ENCODE measurements at places on chromosomes 7 and 10. TPM values are rescaled to one million over a fixed set of nuclear protein-coding genes. Genes with fewer than 3 reads are reported as not detected.

DNA sequence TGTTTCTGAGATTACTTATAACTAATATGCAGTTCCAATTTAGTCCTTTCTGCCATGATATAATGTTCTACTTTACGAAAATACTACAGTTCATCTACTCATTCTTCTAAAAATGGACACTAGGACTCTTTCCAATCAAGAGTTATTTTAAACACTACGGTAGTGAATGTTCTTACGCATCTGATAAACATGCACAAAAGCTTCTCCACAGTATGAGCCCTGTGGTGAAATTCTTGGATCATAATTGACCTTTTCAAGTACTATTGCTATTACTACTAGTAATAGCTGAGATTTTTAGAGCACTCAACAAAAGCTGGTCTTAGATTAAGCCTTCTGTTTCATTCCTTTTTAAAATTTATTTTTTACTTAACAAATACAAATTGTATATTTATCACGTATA, 106.4 kb downstream of the CH25H start:
- DNase-seq, result no peak

- DNase-seq, result no peak
These were observed 44.8 kb upstream of the FGL2 start for GRCh38 chr7:77244222-77244934.

DNA sequence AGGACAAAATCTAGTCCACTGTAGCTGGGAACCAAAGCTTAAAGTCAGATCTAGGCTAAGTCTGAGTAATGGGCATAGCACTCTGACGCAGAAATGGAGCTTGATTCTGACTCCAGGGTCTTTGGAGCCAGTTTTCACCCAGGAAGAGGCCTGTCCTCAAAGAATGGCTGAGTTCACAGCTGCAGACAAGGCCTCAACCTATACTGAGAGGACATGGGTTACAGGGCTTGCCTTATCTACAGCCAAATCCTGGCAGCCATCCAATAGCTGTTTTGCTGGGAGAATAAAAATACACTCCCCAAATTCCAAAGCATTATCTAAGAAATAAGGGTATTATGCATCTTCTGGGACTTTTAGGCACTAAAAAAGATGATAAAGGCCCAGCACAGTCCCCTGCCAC, 154.8 kb downstream of the RAPGEF5 start:
- DNase-seq, result no peak

DNA sequence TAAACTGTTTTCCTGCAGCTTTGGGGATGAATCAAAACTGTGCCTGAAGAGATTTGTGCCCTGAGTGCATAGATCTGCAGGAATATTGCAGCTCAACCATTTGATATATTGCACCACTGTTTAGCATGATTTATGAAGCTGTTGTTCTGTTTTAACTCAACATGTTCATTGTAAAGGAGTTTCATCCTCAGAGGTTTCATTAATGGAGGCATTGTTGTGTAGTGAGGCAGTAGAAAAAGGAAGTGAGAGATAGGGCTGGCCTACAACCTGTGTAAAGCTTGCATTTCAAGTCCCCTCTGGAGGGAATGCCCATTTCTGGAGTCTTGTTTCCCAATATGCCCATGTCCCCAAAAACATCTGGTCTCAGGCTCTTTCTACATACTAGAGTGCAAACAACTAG, 67.5 kb downstream of the DNAJC12 start:
- no peak for DNase-seq

DNA sequence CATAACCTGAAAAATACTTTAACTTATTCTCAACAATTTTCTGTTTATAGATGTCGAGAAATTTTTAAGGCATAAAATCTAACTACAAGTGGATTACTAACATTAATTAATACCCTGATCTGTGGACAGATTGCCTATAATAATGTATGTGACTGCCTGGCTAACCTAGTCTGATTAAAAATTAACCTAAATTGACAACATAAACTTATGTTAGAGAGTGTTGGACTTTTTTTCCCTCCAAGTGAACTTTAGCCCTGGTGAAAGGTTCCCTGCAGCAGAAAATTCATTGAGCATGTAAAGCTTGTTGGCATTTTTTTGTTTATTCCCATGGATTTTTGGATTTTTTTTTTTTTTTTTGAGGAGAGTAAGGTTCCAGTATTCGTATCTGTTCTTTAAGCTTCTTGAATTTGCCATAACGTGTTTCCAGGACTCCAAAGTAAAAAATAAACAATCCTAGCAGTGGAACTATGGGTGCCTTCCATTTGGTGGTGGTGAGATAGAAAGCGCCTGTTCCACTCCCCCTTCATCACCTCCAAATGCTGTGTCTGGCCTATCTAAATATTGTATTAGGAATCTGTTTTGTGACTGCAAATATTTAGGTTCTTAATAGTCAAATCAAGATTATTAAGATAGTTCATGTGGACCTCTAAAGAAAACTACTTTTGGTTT, 36.1 kb downstream of the NET1 start:
- no peak for DNase-seq

- no peak for DNase-seq
These were observed 70.0 kb upstream of the MAGI2 start for GRCh38 chr7:79523436-79523835.

- DNase-seq, result no peak
These were observed 6.2 kb downstream of the STEAP4 start for GRCh38 chr7:88300401-88300945.

GRCh38 chr10:84770824-84771223, 442.4 kb downstream of the CCSER2 start:
- DNase-seq, result no peak

GRCh38 chr10:67665491-67665890, 30.5 kb downstream of the CTNNA3 start:
- DNase-seq, result no peak

CAMK1D gene
- 10.8 TPM for polyA plus RNA-seq

DNA sequence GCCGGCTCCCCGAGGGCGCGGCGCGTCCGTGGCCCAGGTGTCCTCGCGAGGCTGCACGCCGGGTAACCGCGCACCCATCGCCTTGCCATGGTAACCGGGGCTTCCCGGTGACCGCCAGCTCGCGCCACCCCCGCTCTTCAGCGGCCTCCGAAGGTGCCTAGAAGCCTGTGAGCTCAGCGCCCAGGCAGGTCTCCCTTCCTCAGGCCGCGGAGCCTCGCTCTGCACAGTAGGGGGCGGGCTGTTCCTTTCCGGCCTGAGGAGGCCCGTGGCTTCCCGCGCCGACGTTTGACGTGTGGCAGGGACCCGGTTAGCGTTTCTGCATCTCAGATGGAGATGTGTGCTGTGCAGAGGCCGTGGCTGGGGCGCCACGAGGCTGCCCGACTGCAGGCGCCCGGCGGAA, 117.1 kb downstream of the DYNC2I1 start:
- no peak for DNase-seq

SLC26A5 gene
- polyA plus RNA-seq, result 0.65 TPM

DNA sequence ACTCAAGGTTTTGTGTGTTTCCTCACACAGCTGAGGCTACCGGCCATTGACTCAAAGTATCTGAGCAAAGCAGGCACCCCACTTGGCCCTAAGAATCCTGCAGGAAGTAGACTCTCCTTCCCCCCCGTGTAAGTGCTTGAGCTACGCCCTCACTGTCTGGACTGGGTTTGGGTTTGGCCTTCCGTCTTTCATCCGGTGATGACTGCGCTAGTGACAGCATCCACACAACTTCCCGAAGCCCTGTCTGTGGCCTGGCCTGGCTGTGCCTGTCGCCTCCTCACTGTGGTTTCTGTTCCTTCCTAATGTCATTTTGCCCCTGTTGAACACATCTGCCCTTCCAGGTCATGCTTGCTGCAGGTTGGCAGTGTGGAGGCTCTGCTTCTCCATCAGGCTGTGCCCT, 14.5 kb downstream of the C7orf57 start:
- DNase-seq, result no peak

ACBD7 gene
- polyA plus RNA-seq, result 6.8 TPM

DNA sequence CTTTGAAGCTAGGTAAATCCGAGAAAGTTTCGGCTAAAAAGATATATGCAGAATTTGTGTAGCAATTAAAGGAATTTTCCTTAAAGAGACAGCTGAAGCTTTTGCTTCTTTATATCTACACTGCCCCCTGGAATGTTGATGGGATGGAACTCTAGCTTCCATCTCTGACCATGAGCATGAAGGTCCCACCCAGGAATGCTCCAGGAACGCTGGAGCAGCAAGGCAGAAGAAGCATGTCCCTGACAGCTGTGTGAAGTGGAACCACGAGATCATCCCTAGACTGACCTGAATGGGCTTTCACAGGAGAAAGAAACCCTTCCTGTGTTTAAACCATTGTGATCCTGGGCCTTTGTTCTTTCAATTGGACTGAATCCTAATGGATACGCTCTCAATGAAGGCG, 99.7 kb upstream of the NOBOX start:
- no peak for DNase-seq

DNA sequence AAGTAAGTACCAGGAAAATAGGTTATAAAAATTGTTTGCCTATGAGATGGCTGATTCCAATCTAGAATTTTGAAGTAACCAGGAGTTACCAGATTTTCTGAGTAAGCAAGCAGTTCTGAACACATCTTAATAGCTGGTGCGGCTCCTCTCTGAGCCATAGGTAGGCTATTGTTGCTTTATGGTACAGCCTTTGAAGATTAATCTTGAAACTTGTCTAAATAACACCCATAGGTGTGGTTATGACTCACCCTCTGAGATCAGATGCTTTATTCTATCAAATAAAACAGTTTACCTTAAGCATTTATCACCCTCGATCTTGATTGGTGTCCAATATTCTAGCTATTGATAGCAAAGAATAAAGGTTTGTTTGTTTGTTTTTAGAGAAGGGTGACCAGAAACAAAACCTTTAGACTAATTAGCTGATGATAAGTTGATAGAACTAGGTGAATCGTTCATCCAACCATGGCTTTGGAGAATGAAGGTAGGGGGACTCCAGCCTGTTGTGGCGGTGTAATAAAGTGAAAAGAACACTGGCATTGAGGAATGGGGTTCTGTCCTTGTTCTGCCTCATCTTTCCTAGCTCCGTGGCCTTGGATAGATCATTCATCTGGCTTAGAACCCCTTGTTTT, 72.2 kb downstream of the VTI1A start:
- DNase-seq, result no peak

- no peak for DNase-seq
These were observed 35.7 kb downstream of the PDZD8 start for GRCh38 chr10:117339578-117339977.

DNA sequence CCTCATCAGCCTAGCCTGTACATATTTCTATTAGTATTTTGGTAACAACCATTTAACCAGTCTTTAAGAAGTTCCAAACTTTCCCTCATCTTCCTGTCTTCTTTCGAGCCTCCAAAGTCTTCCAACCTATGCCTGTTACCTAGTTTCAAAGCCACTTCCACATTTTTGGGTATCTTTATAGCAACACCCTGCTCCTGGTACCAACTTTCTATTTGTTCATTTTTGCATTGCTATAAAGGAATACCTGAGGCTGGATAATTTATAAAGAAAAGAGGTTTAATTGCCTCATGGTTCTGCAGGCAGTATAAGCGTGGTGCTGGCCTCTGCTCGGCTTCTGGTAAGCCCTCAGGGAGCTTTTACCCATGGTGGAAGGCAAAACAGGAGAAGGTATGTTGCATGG, 578.8 kb upstream of the AUTS2 start:
- DNase-seq, result no peak

DNA sequence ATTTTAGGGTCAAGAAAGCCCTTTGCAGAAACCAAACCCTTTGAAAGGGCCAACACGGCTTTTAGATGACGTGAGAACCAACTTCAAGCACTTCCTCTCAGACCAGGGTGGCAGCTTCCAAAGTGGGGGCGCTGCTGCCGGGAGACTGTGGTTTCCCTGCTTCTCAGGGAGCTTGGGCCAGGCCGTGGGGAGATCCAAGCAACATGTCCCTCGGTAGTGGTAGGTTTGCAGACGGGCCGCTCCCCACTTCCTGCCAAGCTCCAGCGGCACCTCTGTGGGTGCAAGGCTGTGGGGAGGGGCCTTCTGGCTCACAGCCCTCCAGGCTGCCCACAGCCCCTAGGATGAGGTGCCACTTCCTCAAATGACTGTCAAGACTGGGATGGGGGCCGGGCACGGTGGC, 132.4 kb downstream of the FAM53B start:
- DNase-seq, result no peak

COL17A1 gene
- polyA plus RNA-seq, result 0.49 TPM

DNA sequence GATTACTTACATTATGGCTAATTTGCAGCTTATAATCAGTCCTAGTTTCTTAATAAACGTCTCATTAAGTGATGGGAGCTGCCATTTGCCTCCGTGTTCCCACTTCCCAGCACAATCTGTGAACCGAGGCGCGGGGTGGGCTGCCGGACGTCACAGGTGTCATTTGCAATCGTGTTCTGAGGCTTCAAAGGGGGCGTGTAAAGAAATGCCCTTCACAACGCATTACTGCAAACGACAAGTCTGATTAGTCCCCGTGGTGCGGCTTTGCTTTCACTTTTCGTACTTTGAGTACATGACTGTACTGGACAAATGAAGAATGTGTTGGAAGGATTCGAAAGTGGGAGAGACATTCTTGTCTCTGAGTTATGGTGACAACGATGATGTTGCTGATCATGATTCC, 614.2 kb upstream of the ADARB2 start:
- no peak for DNase-seq

GRCh38 chr7:55191926-55192692, 173.0 kb upstream of the LANCL2 start:
- no peak for DNase-seq

KLHDC10 gene
- polyA plus RNA-seq, result 56.7 TPM

GRCh38 chr10:8987712-8988111, 933.2 kb downstream of the GATA3 start:
- DNase-seq, result no peak

SLC16A9 gene
- polyA plus RNA-seq, result 50.2 TPM

DNA sequence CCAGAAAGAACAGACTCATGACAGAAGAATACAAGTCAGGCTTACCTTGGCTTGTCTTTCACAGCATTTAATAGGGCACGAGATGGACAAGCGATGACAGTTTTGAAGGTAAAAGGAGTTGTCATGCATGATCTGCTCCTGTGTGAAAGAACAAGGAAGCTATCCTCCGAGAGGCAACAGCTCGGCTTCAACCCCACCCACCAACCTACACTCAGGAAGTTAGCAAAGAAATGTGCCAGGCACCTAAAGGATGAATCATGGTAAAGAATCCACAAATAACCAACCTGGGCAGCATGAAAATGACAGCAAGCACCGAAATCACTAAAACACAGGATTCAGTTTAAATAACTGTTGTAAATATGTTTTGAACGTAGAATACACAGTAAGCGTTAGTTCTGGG, 700.2 kb downstream of the TYW1 start:
- no peak for DNase-seq

MYO1G gene
- 0.70 TPM for polyA plus RNA-seq

- peak; percentile 7 for DNase-seq
These were observed 1091.8 kb downstream of the LRMDA start for GRCh38 chr10:76523246-76523645.

ZNF394 gene
- polyA plus RNA-seq, result 14.3 TPM

Measured in renal cortex interstitium (tissue), 15 donors.